ENCODE measurements at places on chromosomes 7 and 10. TPM values are rescaled to one million over a fixed set of nuclear protein-coding genes. Genes with fewer than 3 reads are reported as not detected.

Gene MSANTD7
- total RNA-seq = 10.3 TPM

Gene RPEL1
- total RNA-seq = under 0.01 TPM

Gene AKR1B15
- total RNA-seq = not detected

Gene BHLHA15
- 1.8 TPM for total RNA-seq

Gene NODAL
- not detected for total RNA-seq

Gene CPXM2
- 2.1 TPM for total RNA-seq

Gene ACSL5
- 8.1 TPM for total RNA-seq

Gene VIPR2
- not detected for total RNA-seq

Gene SFRP4
- total RNA-seq = 5.2 TPM

Gene LRIT1
- total RNA-seq = not detected

Gene SUV39H2
- 9.7 TPM for total RNA-seq

Gene NOC3L
- total RNA-seq = 14.7 TPM

Gene NOS3
- total RNA-seq = 5.4 TPM

Gene TAS2R41
- not detected for total RNA-seq

Gene UCN3
- not detected for total RNA-seq

Gene HGF
- 117 TPM for total RNA-seq

Gene UTF1
- total RNA-seq = not detected

Gene PDE6C
- total RNA-seq = not detected

Gene PTF1A
- total RNA-seq = not detected

Gene TFEC
- not detected for total RNA-seq

Gene PARG
- total RNA-seq = 14.3 TPM

Gene GPER1
- 5.0 TPM for total RNA-seq

Gene SPDYE9
- not detected for total RNA-seq

Gene MMP21
- total RNA-seq = not detected

Gene MSRB2
- 18.5 TPM for total RNA-seq

Gene BZW2
- total RNA-seq = 56.7 TPM

Gene CCDC126
- 7.5 TPM for total RNA-seq

Gene ASB4
- not detected for total RNA-seq

Gene CCL24
- total RNA-seq = not detected

Gene BCL7B
- total RNA-seq = 33.2 TPM

Gene TRPV5
- not detected for total RNA-seq

Gene PSD
- total RNA-seq = 0.72 TPM

Gene FBH1
- 78.3 TPM for total RNA-seq

Gene P4HA1
- total RNA-seq = 422 TPM

Gene CCDC172
- not detected for total RNA-seq

Gene COMMD3
- 31.6 TPM for total RNA-seq

Gene OAT
- 188 TPM for total RNA-seq

Gene VWA2
- not detected for total RNA-seq

Gene SAP25
- total RNA-seq = not detected

Gene CASTOR2
- 26.4 TPM for total RNA-seq

Gene RGS10
- 41.6 TPM for total RNA-seq

Gene HPSE2
- total RNA-seq = not detected

Gene CPVL
- total RNA-seq = not detected

Gene SPDYE2B
- not detected for total RNA-seq

Gene TMEM106B
- total RNA-seq = 39.5 TPM

Gene PDK4
- total RNA-seq = 42.9 TPM

Gene ELFN1
- total RNA-seq = 0.65 TPM

Gene EXOSC1
- total RNA-seq = 26.2 TPM

Gene DDC
- total RNA-seq = not detected

Gene PDZD7
- total RNA-seq = 1.3 TPM

Gene OR2A1
- not detected for total RNA-seq

All from cardiac atrium fibroblast (primary cell).